Activated naive CD8-positive, alpha-beta T cell treated with anti-CD3 and anti-CD28 coated beads for 36 hours (primary cell): ENCODE measurements at places on chromosomes 6 and 20. TPM values are rescaled to one million over a fixed set of nuclear protein-coding genes. Genes with fewer than 3 reads are reported as not detected.
A peak's percentile ranks its signal among the peaks of the same experiment; 100 is the strongest.

DNA sequence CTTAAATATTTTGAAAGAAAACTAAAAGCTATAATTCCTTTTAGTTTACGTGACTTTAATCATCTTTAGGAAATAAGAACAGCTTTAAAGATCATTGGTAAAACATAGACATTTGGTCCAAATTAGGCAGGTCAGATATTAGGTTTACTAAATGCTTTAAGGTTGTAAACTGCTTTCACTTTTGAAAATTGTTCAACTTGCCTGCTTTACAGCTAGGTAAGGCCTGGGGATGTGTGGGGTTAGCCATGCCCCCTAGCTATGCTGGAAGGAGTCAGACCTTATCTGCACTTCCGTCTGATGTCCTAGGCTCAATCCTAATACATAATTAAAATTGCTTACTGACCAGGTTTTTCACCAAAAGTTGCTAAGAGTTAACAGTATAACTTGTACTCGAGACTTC, 30.5 kb upstream of the TPD52L1 start:
- H3K36me3 ChIP-seq: no peaks in the 10 kb centered on the region
- H3K4me3 ChIP-seq: no peak overlapping the region
- H3K4me1 ChIP-seq: no peaks in the 10 kb centered on the region

DNA sequence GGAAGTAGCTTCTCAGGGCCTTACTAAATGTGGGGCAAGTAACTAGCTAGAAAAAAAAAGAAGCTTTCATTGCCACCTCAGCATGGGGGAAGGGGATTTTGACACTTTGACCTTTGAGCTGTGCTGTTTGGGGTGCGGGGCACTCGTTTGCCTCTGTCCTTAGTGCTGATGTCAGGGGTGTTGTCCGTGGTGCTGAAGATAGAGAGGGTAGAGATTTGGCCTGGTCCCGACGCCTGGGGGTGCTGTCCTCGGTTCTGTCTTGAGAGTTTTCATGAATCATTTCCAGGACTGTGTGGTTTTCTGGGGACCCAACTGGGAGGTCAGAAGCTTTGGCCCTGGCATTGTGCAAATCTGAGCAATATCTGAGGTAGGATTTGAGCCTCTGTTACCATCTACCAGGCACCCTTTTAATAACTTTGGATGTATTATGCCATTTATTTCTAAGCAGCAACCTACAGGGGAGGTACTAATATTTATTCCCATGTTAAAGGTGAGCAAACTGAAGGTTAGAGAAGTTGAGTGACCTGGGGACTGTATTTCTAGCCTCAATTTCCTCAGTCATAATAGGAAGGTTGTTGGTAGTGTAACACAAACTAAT, 78.0 kb downstream of the DLGAP4 start:
- H3K36me3 ChIP-seq: no peaks in the 10 kb centered on the region
- peaks cover 5% of the 10 kb centered on the region for H3K27me3 ChIP-seq
- no peak overlapping the region for H3K27ac ChIP-seq
- no peak overlapping the region for H3K4me3 ChIP-seq

DNA sequence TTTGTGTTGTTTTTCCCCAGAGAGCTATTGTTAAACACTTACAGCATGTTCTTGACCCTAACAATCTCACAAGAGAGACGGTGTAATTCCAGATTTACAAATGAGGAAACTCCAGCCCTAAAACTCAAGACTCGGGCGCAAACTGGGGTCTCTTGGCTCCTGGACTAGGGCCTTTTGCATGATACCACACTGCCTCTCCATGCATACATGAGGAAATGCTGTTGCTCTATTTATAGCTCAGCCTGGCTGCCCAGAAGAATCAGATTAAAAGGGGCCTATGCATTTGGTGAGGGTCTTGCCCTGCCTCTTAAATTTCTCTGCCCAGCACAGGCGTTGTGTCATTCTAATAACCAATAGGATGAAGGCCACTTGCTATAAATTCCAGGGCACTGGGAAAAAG, 30.5 kb upstream of the SNRPB2 start:
- no peaks in the 10 kb centered on the region for H3K36me3 ChIP-seq
- no peak overlapping the region for H3K27ac ChIP-seq
- no peak overlapping the region for H3K4me3 ChIP-seq
- peaks cover 16% of the 10 kb centered on the region for H3K27me3 ChIP-seq

DNA sequence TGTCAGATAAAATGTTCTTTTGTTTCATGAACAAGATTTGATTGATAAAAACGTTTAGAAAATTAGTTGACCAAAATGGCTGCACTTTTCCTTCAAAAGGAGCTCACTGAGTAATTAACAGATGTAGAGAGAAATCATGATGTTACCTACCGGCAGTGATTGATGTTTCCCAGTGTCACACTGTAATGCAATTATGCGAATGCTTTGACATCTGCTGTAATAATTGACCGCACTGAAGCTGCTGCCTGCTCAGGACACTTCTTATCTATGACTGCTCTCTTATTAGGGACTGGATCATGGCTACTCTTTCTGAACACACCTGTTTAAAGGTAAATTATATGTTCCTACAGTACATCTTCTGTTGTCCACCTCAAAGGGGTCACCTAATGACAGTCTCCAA, 94.6 kb downstream of the GPR63 start:
- no peak for DNase-seq
- H3K4me1 ChIP-seq: no peaks in the 10 kb centered on the region
- no peak overlapping the region for H3K4me3 ChIP-seq
- no peak overlapping the region for H3K27ac ChIP-seq
- H3K36me3 ChIP-seq: no peaks in the 10 kb centered on the region

- no peaks in the 10 kb centered on the region for H3K36me3 ChIP-seq
- no peaks in the 10 kb centered on the region for H3K4me1 ChIP-seq
- no peak for DNase-seq
- no peak overlapping the region for H3K4me3 ChIP-seq
- no peaks in the 10 kb centered on the region for H3K27me3 ChIP-seq
- no peak overlapping the region for H3K27ac ChIP-seq
Observed at GRCh38 chr20:25126204-25127029, 44.5 kb upstream of the VSX1 start.

DNA sequence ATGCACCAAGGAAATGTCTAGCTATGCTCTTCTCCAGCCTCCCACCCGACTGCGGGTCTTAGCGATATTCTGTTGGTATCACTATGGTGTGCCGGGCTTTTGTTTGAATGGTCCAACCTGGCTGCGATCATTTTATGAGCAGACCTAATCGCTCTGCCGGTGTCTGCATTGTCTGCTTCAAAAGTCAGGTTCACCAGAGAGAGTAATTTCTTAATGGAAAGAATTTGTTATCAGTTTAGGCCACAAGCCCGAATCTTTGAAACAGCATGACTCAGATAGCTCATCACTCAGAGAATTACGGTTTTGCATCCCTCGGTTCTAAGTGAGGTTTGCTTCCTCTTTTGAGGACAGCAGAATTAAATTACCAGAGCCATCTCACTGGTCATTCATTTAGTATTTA, 521.0 kb upstream of the ARID1B start:
- peaks cover 13% of the 10 kb centered on the region for H3K4me1 ChIP-seq
- H3K27me3 ChIP-seq: peaks cover 3% of the 10 kb centered on the region
- peak; percentile 9 for DNase-seq
- no peak overlapping the region for H3K4me3 ChIP-seq

DNA sequence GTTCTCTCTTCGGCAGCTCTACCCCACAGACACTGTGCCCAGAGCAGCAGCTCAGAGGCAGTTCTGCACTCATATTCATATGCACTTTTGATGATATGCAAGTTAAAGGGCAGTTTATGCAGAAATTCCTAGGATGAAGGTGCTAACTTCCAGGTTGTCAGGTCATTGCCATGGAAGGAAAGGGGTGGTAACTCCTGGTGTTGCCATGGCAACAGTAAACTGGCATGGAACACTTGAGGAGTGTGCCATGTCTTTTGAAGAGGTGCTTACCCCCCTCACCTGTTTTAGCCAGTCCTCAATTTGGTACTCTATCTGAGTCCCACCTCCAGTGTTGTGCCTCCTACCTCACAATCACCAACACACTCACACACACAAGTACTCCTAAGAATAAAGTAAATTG, 539.4 kb upstream of the BTBD3 start:
- no peaks in the 10 kb centered on the region for H3K4me1 ChIP-seq
- no peaks in the 10 kb centered on the region for H3K36me3 ChIP-seq
- H3K4me3 ChIP-seq: no peak overlapping the region
- H3K27me3 ChIP-seq: no peaks in the 10 kb centered on the region
- H3K27ac ChIP-seq: no peak overlapping the region

OR2W1 gene
- total RNA-seq: not detected

SLC2A10 gene
- total RNA-seq: 0.06 TPM

YIPF3 gene
- 38.2 TPM for total RNA-seq

HLA-DRB1 gene
- total RNA-seq: 5.1 TPM

ERVFRD-1 gene
- not detected for total RNA-seq
